Right renal pelvis (tissue), 4 donors: ENCODE measurements at places on chromosomes 11 and 22. TPM values are rescaled to one million over a fixed set of nuclear protein-coding genes. Genes with fewer than 3 reads are reported as not detected.

Gene KCNQ1
- polyA plus RNA-seq: 12.4 TPM

Gene HTR3A
- polyA plus RNA-seq: not detected

Gene SLC22A8
- polyA plus RNA-seq: 39.8 TPM

Gene FZD4
- polyA plus RNA-seq: 76.2 TPM

Gene HBG2
- 2,868 TPM for polyA plus RNA-seq

Gene SCUBE1
- polyA plus RNA-seq: 7.9 TPM

Gene PATE4
- not detected for polyA plus RNA-seq

Gene TMEM126B
- polyA plus RNA-seq: 64.8 TPM

Gene OLFML1
- 41.4 TPM for polyA plus RNA-seq

Gene CDCA5
- 21.7 TPM for polyA plus RNA-seq

Gene VWA5A
- 16.2 TPM for polyA plus RNA-seq

Gene TRIM51G
- polyA plus RNA-seq: not detected

Gene SCUBE2
- 6.9 TPM for polyA plus RNA-seq

Gene TIMP3
- 157 TPM for polyA plus RNA-seq

Gene MPEG1
- 11.1 TPM for polyA plus RNA-seq

Gene SCO2
- not detected for polyA plus RNA-seq

Gene FBXO3
- 54.2 TPM for polyA plus RNA-seq

Gene DEUP1
- polyA plus RNA-seq: 1.3 TPM

Gene OR5A1
- 0.01 TPM for polyA plus RNA-seq

Gene TRMU
- 54.2 TPM for polyA plus RNA-seq

Gene SOX10
- 1.6 TPM for polyA plus RNA-seq

Gene CPT1B
- polyA plus RNA-seq: 11.3 TPM

Gene OR10A2
- polyA plus RNA-seq: 0.04 TPM

Gene FAM181B
- polyA plus RNA-seq: 2.5 TPM

Gene TBC1D10A
- 15.9 TPM for polyA plus RNA-seq

Gene BARX2
- polyA plus RNA-seq: 0.79 TPM

Gene TMEM121B
- 0.81 TPM for polyA plus RNA-seq

Gene RNASEH2C
- polyA plus RNA-seq: 37.9 TPM

Gene TUT1
- 22.2 TPM for polyA plus RNA-seq

Gene C11orf21
- polyA plus RNA-seq: 1.0 TPM

Gene GAL
- polyA plus RNA-seq: 0.42 TPM

Gene KCNJ1
- 111 TPM for polyA plus RNA-seq

Gene EXPH5
- polyA plus RNA-seq: 4.2 TPM

Gene HEPN1
- 1.1 TPM for polyA plus RNA-seq

Gene MUC5B
- 0.04 TPM for polyA plus RNA-seq

Gene PRODH
- 10.1 TPM for polyA plus RNA-seq

Gene DNAJC24
- polyA plus RNA-seq: 26.2 TPM

Gene MS4A15
- polyA plus RNA-seq: not detected

Gene OR5T3
- polyA plus RNA-seq: not detected

Gene P2RY6
- 1.3 TPM for polyA plus RNA-seq

Gene GSTT2B
- 4.7 TPM for polyA plus RNA-seq

Gene OR5P2
- not detected for polyA plus RNA-seq

Gene GCAT
- polyA plus RNA-seq: 14.1 TPM

Gene CBX6
- polyA plus RNA-seq: 47.8 TPM

Gene PGR
- polyA plus RNA-seq: 0.08 TPM

Gene OR5AK2
- polyA plus RNA-seq: not detected
